ENCODE measurements at places on chromosomes 13 and 19. TPM values are rescaled to one million over a fixed set of nuclear protein-coding genes. Genes with fewer than 3 reads are reported as not detected.

Gene CDC42EP5
- not detected for total RNA-seq

Gene TEX29
- 0.19 TPM for total RNA-seq

Gene TBXA2R
- total RNA-seq, result 0.71 TPM

Gene SNRPD2
- 952 TPM for total RNA-seq

Gene MEIS3
- 29.4 TPM for total RNA-seq

Gene MBD3L2
- not detected for total RNA-seq

Gene ZNF43
- 3.1 TPM for total RNA-seq

All from A549 treated with CpdA at 1 μM for 4 hours (cell line).